ENCODE measurements at places on chromosomes 5 and 9. TPM values are rescaled to one million over a fixed set of nuclear protein-coding genes. Genes with fewer than 3 reads are reported as not detected.
A peak's percentile ranks its signal among the peaks of the same experiment; 100 is the strongest.

RNF208 gene
- 16.8 TPM for total RNA-seq

DNA sequence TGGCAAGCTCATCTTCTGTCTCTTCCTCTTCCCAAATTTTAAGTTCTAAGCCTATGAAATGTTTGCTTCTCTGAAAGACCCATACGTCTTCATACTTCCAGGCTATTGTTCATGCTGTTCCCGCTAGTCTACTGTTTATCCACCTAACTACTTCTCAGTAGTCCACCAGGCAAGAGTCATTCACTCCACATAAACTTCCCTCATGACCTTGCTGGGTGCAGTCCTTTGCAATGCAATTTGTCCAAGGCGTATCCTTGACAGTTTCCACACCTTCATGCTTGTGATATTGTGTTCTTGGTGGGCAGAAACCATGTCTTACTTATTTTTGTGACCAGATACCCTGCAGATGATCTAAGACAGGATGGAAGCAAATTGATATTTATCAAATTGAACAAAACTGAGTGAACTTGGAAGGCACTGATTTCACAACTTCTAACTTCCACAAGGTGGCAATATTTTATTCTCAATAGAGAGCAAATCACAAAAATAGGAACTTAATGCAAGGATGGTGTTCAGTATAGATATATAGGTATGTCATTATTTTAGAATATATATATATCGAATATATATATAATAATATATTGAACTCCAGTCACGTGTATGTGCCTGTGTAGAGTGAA, 30.3 kb downstream of the TYRP1 start:
- no peak for DNase-seq

- no peak for DNase-seq
Measured at GRCh38 chr5:174806729-174807128, 82.3 kb downstream of the MSX2 start.

FST gene
- total RNA-seq, result 3.8 TPM

- DNase-seq, result no peak
Measured at GRCh38 chr9:19583890-19584289, 175.1 kb downstream of the ACER2 start.

- no peak for DNase-seq
Measured at GRCh38 chr5:133196441-133197085, 144.8 kb downstream of the HSPA4 start.

DNA sequence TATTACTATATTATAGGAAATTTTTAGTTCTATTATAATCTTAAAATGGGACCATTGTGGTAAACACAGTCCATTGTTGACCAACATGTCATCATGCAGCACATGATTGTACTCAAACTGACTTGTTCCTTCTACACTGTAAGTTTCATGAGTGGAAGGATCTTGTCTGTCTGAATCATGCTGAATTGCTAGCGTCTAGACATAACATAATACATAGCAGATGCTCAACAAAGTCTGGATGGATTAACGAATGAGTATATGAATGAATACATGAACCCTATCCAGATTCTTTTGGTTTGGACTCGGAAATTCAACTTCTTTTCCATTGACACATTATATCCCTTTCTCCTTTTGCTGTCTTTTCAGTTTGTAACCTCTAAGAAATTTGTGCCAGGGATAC, 429.2 kb upstream of the SGCD start:
- no peak for DNase-seq

GRCh38 chr5:15021266-15022046, 149.9 kb upstream of the ANKH start:
- DNase-seq, result peak; percentile 24

DNA sequence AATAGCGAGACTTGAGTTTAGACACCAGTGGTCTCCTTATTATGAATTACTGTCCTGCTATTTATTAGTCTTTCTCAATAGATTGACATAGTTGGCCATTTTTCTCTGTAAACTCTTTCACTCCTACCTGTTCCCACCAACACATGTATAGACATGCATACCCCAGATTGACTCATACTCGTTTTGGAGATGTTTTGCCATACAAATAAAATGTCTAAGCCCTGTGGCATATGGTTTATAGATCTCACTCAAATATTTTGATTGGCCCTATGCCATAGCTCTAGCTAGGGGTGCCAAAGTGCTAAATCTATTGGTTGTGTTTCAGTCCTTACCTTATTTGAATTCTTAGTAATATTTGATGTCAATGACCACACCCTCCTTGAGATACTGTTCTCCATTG, 42.3 kb downstream of the CAMK4 start:
- DNase-seq, result no peak

- no peak for DNase-seq
Measured at GRCh38 chr9:117081641-117082317, 333.1 kb downstream of the ASTN2 start.

SNCB gene
- total RNA-seq, result 0.14 TPM

FOXI1 gene
- total RNA-seq, result 0.69 TPM

DNA sequence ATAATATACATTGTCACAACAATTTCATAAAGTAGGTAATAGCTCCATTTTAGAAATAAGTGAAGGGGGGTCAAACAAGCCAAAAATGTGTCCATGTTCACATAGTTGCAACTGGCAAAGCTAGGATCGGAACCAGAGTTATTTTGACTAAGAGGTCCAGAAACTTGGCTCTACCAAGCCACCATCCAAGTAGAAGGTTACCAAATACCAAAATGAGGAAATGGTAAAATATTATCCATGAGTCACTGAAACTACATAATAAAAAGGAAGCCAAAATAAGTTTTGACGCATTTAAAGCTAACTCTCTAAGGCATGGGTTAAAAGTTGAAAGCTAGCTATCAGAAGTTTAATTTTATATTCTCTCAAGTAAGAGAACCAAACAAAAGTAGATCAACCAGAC, 886.9 kb upstream of the DMAC1 start:
- DNase-seq, result no peak

ZFP2 gene
- 2.3 TPM for total RNA-seq

DOCK8 gene
- 47.2 TPM for total RNA-seq

- no peak for DNase-seq
Measured at GRCh38 chr5:153780876-153781705, 257.6 kb downstream of the FAM114A2 start.

DNA sequence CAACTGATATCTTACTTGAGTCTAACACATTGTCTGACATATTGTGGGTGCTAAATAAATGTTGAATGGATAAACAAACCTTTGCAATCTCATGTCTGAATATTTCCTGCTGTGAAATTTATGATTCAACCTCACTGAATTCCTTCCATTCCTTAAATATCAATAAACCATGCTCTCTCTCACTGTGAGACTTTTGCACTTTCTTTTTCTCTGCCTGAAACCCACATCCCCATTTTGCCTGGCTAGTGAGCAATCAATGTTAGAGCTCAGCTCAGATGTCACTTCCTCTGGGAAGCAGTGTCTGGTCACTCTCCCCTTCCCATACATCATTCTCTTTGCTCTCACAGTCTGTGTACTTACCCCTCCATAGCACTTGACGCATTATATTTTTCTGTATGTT, 383.7 kb upstream of the TRPC7 start:
- DNase-seq, result no peak

DNA sequence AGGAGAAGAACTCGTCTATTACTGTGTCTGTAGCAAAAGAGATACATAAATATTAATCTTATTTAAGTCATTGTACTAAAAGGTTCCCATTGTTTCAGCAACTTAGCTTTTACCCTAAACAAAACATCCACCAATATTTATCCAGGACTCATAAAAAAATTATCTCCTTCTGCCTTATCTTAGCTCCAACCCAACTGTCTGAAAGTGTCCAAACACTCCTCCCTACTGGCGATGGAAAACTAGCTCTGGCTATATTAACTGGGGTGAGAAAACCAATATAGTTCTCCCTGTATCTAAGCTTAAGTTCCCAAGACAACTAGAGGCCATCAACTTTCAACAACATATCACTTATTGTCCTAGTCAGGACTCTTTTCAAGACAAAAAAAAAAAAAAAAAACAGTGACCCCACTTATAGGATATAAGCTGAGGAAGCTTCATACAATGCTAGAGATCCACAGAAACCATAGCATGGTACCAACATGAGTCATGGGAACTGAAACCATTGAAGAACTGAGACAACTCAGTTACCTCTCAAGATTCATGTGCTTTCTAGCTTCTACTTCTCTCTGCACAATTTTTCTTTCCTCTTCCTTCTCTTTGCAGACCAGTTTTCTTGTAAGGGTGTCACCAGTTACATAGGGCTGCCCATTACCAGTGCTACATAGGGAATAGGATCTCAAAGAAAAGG, 150.7 kb upstream of the RASA1 start:
- no peak for DNase-seq

DNA sequence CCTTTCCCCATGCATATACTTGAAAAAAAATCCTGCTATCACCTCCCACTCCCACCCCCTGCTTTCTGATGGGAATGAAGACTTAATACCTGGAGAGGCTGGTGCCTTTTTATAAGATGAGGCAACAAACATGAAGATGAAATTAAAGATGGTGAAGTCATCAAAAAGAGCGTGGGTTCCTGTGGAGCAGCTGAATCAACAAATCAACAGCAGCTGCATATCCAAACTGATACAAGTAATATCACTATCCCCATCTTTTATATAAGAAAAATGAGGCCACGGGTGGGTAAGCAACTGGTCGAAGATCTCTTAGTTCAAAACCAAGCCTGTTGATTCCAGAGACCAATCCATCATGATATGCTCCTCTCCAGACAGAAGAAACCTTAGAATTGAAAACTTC, 268.5 kb downstream of the ENC1 start:
- no peak for DNase-seq

DNA sequence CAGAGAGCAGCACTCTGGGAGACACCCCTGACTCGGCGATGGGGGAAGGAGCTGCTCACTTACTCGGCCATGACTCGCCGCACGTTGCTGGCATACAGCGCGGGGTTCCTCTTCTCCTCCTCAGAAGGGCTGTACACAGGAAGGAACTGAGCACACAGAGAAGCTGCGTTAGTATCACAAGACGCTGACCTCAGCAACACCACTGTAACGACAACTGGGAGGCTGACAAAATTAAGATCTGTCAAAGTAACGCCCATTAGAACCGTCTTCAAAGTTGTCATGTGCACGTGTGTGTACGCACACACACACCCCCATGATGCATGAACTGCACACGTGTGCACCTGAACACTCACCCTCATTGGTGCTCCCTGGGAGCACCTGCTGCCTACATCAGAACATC, 32.1 kb upstream of the SLC6A3 start:
- peak; percentile 68 for DNase-seq

BTNL8 gene
- 47.3 TPM for total RNA-seq

DNA sequence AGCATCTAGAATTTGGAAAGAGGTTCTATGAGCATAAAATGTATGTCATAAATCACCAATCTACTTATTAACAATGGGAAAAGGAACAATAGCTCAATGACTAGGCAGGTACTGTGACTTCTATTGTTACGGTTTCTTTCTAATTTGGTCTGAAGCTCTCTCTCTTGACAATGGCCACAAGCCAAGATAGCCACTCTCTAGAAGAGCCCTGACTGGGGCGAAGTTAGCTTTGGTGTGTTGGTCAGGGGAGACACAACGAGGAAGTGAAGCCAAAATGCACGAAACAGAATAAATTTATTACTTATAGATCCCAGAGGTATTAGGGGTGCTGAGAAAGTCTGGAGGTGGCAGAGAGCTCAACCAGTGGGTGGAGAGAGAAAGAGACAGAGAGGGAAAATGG, 9.4 kb upstream of the RAD23B start:
- DNase-seq, result no peak

DNA sequence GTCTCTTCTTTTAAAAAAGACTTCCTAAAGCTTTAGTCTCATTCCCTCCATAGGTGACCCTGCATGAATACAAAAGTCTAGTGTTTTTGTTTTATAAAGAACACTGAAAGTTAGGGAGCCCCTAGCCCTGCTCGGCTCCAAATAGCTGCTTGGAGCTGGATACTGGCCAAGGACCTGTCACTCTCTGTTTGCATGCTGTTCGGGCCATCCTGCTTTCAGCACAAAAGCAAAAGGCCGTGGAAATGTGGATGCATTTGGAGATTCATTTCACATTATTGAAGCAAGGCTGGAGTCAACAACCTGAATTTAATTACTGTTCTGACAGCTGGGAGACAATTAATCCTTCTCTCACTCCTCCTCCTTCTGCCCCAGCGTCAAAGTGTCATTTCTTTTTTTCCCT, 151.7 kb upstream of the NMUR2 start:
- no peak for DNase-seq

GRCh38 chr5:160869989-160870521, 18.0 kb upstream of the ATP10B start:
- no peak for DNase-seq

SLC25A2 gene
- not detected for total RNA-seq

C7 gene
- total RNA-seq, result 355 TPM

GRCh38 chr5:68745448-68745847, 348.4 kb upstream of the SLC30A5 start:
- DNase-seq, result no peak

- DNase-seq, result no peak
Measured at GRCh38 chr9:33416996-33417395, 14.6 kb upstream of the AQP7 start.

GRCh38 chr9:113709721-113710120, 166.4 kb upstream of the ZNF618 start:
- DNase-seq, result no peak

SOWAHA gene
- 22.2 TPM for total RNA-seq

DNA sequence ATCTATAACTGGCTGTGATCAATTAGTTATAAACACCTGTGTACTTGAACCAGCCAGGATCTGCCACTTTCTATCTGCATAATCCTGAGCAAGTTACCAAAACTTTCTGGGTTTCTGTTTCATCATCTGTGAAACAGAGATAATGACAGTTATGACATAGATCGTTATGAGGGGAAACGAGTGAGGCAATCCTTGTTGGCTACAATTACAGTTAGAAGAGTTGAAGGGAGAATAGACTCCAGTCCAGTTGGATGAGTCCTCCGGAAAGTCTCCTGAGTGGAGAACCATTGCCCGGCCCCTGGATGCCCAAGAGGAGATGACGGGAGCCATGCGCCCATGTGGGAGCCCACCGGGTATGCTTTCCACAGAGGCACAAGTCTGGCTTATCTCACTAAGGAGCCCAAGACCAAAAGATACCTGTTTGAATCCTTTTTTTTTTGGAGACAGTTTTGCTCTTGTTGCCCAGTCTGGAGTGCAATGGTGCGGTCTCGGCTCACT, 4.5 kb downstream of the PDE6A start:
- no peak for DNase-seq

DNA sequence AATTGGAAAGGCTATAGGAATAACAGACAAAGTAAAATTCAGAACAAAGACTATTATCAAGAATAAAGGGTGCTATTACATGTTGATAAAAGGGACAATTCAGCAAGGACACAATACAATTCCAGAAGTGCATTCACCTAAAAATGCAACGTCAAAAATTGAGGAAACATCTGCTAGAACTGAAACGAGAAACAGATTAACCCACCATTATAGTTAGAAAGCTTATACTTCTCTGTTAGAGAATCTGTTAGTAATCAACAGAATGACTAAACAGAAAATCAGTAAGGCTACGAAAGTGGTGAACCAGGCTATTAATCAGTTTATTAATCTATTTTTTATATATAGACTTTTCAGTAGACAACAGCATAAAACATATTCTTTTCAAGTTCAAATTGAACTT, 14.8 kb downstream of the FCN1 start:
- no peak for DNase-seq

- DNase-seq, result no peak
Measured at GRCh38 chr5:33008751-33009418, 297.8 kb downstream of the NPR3 start.

GRCh38 chr9:125691869-125692268, 15.1 kb downstream of the MAPKAP1 start:
- no peak for DNase-seq

Measured in mucosa of gallbladder (tissue), 1 donor.